Globus pallidus (tissue), 1 donor: ENCODE measurements at places on chromosomes 5 and 9.

GRCh38 chr9:126125577-126125976 lies 201.1 kb upstream of the MVB12B start:
- no peak for DNase-seq

GRCh38 chr9:133991964-133992779 lies at the start of gene VAV2:
TSS of gene VAV2 (minus strand) at chr9:133992324. CDS start at chr9:133992278, 46 bp downstream.
- peak; percentile 36 for DNase-seq

DNA sequence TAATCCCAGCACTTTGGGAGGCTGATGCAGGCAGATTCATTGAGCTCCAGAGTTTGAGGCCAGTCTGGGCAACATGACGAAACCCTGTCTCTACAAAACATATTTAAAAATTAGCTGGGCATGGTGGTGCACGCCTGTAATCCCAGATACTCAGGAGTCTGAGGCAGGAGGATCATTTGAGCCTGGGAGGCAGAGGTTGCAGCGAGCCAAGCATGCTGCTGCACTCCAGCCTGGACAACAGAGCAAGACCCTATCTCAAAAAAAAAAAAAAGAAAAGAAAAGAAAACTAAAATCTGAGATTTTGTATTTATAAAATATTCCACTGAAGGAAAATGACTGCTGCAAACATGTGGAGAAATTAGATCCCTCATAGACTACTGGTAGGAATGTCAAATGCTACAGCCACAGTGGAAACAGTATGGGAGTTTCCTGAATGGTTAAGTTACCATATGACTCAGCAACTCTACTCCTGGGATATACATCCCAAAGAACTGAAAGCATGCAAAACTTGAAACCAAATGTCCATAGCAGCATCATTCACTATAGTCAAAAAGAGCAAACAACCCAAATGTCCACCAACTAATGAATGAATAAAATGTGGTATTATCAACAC lies 106.1 kb downstream of the UBAP2 start:
- no peak for DNase-seq

- no peak for DNase-seq
These were observed 681 bp downstream of the F2R start for GRCh38 chr5:76716456-76717157.

DNA sequence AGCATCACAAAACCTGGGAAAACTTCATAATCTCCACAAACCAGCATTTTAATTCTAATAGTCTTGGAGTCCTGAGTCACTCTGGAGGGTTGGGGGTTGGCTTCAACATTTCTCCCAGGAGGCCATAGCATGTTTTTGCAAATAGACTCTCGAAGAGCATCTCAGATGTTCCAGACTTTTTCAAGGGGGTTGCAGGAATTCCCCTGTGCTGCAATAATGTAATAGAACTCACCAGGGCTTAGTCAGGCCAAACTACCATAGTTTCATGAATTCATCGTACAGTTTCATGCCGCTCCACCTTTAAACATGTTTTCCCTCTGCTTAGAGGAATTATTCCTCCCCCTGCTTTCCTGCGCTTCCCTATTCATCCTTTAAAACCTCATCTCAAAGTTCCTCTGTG lies 499.5 kb upstream of the KLF4 start:
- no peak for DNase-seq
